Stimulated activated CD8-positive, alpha-beta memory T cell treated with anti-CD3 and anti-CD28 coated beads, Interleukin-4, amount 100 ng/mL, for 24 hours (primary cell): ENCODE measurements at places on chromosomes 2 and 18.

- no peak for DNase-seq
These were observed 3.2 kb upstream of the CYP26B1 start for GRCh38 chr2:72150861-72151356.

GRCh38 chr2:11592671-11593574, 59.1 kb downstream of the GREB1 start:
- DNase-seq = no peak

DNA sequence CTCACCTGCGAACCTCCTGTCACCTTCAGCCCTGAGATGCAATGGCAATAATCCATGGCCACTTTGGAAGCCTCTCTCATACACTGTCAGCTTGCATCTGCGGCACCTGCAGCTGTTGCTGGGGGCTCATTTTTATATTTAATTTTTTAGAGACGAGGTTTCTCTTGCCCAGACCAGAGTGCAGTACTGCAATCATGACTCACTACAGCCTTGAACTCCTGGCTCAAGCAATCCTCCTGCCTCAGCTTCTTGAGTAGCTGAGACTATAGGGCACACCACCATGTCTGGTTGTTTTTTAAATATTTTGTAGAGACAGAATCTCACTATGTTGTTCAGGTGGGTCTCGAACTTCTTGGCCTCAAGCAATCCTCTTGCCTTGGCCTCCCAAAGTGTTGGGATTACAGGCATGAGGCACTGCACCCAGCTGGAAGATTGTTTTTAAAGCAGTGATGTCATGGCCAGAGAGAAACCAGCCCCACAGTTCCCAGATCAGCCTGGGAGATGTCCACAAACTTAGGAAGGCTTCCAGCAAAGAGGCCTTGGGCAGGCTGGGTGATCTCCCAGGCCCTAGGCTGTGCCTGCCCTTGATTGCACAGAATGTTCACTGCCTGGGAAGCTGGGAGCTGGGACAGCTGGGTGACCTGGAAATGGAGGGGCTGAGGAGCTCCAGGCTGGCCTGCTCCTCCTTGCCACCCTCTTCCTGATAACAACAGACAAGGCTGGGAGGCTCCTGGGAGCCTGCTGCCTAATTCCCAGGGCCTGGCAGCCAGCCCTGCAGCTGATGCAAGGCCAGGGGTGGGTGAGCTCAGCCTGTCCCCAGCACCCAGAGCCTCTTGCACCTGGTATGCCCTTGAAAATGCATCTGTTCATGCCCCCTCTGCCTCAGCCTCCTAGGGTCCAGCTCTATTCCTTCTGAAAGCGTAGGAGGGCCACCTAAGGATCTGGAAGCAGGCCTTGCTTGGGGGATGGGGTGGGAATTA, 27.1 kb downstream of the SH2D6 start:
- DNase-seq = no peak

DNA sequence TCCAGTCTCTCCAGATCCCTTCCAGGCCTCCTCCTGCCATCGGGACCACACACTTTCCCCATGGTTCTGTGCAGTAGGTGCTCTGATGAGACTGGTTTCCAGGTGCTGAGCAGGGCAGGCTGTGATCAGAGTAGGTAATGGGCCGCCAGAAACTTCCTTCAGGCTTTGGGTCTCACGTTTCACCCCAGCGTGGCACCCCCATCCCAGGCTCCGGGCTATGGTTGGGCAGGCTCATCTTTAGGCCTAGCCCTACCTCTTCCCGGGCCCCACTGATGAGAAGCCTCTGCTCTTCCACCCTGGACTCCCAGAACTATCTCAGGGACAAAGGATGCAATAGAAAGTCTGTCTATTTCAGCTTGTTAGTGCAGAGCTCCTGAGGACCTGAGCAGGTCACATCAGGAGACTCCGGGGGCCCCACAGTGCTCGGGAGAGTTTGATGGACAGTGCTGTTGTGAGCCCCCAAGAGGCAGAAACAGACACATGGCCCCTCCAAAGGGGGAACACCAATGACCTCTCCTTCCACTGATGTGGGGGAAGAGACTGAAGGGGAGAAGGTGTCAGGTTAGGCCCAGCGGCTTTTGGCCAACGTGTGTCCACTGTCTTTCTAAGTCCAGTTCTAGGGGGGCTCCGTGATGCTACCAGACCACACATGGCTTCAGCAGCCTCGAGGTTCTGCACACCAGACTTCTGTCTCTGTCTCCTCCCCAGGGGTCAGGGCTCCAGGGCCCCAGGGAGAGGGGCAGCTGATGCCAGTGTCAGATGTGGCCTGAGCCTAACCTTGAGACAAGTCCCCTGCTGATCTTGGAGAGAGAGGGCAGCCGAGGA, 5.8 kb upstream of the PROM2 start:
- DNase-seq = no peak

DNA sequence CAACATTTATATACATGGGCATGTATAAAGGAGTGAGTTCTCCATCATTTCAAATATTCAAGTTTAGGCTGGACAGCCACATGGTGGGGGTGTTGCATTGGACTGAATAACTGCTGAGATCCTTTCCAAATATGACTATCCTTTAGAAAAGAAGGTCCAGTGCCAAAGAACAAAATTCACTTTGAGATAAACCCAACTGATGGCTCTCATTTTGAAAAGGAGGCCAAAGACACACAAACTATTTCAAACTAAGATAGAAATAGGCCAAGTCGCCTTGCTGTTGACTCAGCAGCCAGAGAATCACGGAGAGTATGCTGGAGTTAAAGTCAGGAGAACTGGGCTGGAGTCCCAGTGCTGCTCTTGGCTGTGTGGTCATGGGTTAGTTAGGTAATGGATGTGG, 204.5 kb upstream of the LRATD1 start:
- DNase-seq = no peak

DNA sequence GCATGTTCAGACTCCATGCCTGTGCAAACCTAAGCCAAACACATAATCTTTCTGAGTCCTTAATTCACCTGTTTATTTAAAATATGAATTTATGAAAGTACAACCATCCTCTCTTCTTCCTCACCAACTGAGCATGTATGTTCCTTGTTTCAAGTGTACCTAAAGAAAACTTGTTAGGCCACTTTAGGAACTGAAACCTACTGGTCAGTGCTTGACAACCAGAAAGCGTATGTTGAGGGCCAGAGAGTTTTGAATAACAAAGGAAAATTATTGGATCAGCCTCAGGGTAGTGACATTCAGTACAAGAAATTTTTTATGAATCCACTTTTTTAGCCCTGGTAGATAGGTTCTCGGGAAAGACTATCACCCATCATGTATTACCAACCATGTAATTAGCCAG, 847.6 kb upstream of the CELF4 start:
- DNase-seq = no peak

GRCh38 chr18:11751341-11752115, 62.5 kb downstream of the GNAL start:
- DNase-seq = no peak

DNA sequence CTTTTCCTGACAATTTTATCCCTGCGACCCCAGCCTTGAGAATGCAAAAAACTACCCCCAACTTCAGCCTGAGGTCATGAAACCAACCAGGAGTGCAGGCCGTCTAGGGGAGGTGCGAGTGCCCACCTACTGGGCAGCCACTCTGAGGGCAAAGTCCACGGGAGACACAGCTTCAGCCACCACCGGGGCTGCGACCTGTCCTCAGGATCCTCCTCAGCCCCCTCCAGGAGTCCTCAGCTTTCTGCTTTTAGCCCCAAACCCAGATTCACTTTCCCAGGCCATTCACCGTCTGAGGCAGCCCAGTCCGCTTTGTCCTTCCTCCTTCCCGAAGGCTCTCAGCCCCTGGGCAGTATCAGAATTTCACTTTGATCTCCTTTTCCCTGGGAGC, 210.2 kb upstream of the TNP1 start:
- no peak for DNase-seq

DNA sequence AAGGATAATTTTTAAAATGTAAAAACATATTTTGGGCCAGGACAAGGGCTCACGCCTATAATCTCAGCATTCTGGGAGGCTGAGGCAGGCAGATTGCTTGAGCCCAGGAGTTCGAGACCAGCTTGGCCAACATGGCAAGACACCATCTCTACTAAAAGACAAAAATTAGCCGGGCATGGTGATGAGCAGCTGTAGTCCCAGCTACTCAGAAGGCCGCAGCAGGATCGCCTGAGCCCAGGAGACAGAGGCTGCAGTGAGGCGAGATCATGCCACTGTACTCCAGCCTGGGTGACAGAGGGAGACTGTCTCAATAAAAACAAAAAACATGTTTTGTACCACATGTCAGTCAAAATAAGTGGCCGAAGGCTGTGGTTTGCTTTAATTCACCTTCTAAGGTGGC, 122.5 kb downstream of the HDAC4 start:
- no peak for DNase-seq

GRCh38 chr2:126781206-126781605, 117.5 kb upstream of the TEX51 start:
- no peak for DNase-seq
